ENCODE measurements at places on chromosomes 11 and 22.
A peak's percentile ranks its signal among the peaks of the same experiment; 100 is the strongest.

DNA sequence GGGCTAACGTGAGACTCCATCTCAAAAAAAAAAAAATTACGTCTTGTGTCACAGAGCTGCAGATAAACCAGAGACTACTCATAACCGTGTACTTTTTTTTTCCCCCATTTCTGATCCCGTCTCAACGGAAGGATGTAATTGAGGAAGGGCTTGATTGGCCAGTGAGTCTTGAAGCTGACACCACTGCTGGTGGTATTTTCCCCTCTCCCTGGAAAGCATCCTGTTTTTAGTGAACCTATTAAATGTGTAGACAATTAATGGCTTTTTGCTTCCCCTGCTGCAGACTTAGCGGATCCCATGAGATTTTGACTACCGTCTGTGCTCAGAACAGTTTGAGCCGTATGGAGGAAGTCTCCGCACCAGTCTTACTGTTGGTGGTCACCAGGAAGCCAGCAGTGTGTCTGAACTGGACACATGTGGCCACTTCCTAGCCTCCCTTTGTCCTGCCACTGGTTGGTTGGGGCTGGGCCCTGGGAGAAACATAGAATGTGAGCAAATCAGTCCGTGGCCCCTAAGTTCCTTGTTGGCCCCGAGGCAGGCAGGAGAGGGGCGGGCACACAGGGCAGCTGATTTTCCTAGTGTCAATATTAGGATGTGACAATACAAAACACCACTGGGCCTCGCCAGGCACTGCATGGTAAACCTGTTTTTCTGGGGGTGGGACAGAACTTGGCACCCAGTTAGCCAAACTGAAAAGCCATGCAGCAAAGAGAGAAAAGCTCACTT, 3.1 kb downstream of the BIK start:
- no peak for DNase-seq

GRCh38 chr11:92123540-92123939, 101.1 kb upstream of the FAT3 start:
- DNase-seq = no peak

- peak; percentile 12 for DNase-seq
Observed at GRCh38 chr11:1559111-1559951, 12.7 kb downstream of the DUSP8 start.

- peak; percentile 20 for DNase-seq
Observed at GRCh38 chr11:64809781-64810241, 540 bp downstream of the MEN1 start.

GRCh38 chr11:119806064-119806915, 77.3 kb upstream of the NECTIN1 start:
- no peak for DNase-seq

DNA sequence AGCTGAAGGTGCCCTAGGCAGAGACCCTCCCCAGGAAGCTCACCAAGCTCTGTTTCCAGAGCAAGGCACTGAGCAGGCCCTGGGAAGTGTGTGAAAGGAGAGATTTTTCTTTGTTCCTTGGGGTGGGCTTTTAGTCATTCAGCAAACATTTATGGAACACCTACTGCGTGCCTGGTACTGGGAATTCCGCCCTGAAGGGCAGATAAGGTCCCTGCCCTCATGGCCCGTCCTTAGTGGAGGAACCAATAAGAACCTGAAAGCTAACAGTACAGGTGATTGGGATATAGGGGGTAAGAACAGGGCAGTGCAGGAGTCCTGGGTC, 3.9 kb downstream of the TMEM134 start:
- no peak for DNase-seq

DNA sequence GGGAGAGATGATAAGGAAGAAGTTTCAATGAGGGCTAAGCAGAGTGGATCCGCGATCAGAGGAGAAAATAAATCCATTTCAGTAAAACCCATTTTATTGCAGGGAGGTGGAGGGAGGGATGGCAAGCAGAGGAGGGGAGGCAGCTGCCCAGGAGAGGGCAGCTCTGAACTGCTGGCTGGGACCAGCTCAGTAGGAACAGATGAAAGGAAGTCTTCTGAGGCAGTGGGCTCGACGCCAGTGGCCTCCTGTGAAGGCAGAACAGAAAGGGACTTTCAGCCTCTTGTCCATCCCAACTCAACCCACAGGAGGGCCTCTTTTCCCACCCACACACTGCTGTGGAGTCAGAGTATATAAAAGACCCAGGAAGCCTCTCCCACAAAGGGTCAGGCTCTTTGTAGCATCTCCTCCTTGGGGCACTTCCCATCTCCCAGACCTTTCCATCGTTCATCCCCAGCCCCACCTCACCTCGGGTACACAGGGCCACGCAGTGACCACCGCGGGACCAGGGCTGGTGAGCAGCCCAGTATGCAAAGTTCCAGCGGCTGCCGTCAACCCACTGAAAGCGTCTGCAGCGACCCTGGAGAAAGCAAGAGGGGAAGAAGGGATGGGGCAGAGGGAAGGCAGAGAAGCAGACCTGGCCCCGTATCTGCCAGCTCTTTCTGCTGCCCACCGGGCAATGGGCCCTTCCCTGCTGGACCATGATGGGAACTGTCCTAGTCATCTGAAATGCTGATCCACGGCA, 3.0 kb downstream of the PRG2 start:
- no peak for DNase-seq

- DNase-seq = no peak
Observed at GRCh38 chr11:123594188-123594901, 60.1 kb downstream of the SCN3B start.

- no peak for DNase-seq
Observed at GRCh38 chr11:124640666-124641065, 18.0 kb downstream of the TBRG1 start.

DNA sequence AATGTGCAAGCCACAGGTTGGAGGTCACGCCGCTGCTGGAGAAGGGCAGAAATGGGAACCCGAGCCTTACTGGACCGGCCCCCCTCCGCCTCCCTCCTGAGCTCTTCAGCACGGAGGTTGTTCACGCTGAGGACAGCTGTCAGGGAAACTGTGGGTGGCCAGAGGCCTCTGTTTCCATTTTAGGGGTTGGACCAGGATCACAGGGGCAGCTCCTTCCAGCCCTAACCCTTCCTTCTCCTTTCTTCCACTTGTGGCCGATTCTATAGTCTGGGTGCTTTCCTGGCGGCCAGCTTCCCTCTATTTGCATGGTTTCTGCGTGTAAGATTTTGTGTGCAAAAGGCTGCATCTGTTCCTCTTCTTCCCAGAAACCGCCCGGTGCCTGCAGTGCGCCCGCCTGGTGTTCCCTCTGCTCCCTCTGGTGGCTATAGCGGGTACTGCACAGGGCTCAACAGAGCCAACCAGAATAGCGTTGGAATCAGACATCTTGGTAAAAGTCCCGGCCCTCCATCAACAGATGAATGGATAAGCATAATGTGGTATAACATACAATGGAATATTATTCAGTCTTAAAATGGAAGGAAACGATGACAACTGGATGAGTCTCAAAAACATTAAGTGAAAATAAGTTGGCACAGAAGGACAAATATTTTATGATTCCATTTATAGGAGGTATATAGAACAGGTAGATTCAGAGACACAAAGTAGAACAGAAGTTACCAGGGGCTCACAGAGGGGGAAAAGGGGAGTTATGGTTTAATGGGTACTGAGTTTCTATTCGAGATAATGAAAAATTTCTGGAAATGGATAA, 8.4 kb upstream of the SLC22A8 start:
- DNase-seq = peak; percentile 78

DNA sequence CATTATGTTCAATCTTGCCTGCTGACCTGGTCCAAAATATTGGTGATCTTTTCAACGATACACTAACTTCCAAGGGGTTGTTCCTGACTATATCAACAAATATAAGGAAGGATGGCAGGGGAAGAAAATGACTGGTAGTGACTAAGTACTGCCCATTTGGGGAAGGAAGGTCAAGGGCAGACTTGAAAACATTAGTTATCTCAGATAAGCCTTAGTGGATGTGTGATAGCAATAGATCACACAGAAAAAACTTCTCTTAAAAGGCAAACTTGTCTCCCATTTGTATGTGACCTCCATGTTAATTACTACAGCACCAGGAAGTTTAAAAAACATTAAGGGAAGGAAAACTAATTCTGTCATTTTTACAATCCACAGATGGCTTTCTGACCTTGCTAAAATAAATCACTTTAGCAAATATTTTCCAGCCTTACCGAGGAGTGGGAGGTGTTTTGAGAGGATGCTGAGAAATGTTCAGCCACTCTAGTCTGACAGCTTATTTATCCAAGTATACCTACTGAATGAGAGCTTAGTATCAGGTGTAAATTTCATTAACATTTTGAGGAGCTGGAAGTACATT, 88.2 kb upstream of the DDI1 start:
- DNase-seq = no peak

GRCh38 chr11:95327273-95327948, 96.4 kb upstream of the SESN3 start:
- DNase-seq = no peak

DNA sequence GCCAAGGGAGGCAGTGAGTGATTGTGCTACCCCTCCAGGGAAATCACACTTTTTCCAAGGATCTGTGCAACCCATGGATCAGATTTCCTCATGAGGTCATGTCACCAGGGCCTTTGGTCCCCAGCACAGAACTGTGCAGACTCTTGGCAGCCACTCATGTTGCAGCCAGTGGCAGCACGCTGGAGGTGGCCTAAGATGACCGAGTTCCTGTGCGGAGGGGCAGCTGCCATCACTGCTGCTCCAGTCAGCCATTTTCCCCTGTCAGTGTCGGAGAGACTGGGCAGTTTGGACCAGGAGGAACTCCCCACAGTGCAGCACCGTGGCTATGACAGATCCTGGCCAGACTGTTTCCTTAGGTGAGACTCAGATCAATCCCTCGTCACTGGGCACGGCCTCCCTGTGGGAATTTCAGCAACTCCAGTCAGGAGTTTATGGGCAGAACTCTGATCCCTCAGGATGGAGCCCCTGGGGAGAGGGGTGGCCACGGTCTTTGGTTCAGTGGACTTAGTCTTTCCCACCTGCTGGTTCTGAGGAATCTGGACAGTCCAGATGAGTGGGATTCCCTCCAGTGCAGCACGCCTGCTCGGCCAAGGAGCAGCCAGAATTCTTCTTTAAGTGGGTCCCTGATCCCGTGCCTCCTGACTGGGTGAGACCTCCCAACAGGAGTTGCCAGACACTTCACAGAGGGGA, 194.6 kb upstream of the CARD18 start:
- no peak for DNase-seq

DNA sequence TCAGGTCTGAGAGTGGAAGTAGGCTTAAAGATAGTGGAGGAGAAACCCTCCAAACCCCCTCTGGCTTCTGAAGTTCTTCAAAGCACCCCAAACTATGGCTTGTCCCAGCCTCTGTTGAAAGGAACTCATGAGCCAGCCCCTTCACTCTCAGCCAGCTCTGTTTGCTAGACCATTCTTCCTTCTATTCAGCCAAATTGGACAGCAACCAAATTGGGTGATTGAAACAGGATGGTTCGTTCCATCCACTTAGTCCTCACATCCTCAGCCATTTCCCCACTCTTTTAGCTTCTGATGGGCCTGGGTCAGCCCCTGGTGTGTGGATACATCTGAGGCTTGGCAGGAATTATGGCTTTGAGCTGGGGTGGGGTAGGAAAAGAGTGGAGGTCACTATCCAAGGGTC, 4.5 kb downstream of the HTR3A start:
- DNase-seq = no peak

DNA sequence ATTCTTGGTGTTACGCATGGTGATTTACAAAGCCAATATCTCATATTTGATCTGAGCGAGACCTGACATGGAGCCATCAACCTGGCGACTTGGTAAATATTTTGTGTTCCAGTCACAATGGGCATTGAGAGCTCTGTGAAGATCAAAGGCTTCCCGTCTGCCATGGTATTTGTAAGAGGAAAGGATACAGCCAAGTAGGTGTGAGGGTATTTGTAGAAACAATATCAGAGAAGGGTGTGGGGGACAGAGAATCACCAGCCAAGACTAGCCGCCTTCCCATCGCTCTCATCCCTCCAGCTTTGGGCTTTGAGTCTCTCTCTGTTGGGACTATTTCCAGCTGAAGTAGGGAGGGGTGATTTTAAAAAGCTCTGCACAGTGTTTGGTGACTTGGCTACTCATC, 173.4 kb upstream of the BDNF start:
- no peak for DNase-seq

GRCh38 chr22:45603619-45604018, 68.0 kb upstream of the ATXN10 start:
- no peak for DNase-seq

DNA sequence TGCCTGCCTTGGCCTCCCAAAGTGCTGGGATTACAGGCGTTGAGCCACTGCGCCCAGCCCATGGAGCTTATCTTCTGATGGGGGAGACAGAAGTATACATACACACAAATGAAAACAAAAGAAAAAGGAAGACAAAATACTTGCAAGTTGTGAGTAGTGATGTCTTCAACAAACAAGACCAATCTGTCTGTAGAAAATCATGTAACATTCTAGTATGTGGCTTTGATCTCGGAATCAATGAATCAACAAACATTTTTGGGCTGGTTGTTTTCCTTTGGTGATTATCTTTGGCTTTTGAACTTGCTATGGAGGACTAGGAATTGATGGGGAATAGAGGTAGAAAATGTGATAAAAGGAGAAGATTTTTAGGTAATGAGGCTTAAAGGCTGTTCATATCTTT, 3.4 kb upstream of the CTNND1 start:
- no peak for DNase-seq

DNA sequence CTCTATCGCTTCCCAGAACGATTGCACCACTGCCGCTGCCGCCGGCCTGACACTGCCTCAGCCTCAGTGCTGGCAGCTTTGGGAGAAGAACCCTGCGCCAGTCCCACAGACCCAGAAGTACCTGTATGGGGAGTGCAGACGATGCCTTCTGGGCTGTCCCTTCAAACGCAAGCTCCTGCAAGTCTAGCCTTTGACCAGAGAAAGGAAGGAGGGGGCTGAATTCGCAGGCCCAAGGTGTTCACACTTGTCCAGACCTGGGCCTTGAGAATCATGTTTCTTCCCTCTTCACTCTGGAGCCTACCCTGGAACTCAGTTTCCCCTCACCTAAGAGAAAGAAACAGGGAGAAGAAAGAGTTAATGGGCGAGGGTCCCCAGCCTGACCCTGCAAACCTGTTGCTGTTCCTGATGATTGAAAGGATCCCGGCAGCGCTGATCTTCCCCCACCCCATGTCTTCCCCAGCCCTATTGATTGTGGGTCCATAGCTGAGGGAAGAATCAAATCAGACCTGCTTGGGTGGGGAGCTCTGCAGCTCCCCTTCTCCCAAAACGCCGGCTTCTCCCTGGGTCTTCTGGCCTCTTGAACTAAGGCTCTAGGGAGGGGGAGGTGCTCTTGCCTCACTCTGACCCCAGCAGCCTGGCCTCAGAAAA, 786 bp upstream of the MCAM start:
- DNase-seq = no peak
